ENCODE measurements at places on chromosomes 6 and 20.

GRCh38 chr6:129672881-129673631 is 36.9 kb downstream of the ARHGAP18 start:
- no peak for DNase-seq

GRCh38 chr6:39018103-39018502 is 30.5 kb upstream of the GLP1R start:
- DNase-seq = no peak

DNA sequence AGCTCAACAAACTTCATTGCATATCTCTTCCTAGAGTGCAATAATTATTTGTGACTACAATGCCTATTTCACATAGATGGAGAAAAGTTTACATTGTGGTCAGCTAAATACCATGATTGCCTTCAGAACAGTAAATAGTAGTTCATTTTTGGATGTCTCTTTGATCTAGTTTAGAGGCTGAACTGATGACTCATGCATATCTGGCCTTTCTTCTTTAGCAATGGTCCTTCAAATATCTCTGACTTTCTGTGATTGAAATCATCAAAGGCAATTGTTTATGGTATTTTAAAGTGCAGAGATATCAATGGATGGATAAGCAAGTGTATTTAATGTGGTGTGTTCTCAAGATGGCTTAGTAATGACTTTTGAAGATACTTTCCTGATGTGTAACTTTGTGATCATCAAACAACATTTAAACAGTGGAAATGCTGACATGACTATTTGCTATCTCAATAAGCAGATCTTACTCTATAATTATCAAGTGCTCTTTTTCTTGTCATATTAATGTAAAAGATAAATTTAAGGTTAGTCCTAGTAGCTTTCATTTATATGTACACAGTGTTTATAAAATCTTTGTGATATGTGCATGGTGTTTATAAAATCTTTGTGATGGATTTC is 523.7 kb upstream of the SLC35B3 start:
- no peak for DNase-seq

- no peak for DNase-seq
Measured at GRCh38 chr6:129432738-129433137, 277.2 kb downstream of the ARHGAP18 start.

- no peak for DNase-seq
Measured at GRCh38 chr6:2188397-2188796, 57.0 kb downstream of the GMDS start.

- DNase-seq = no peak
Measured at GRCh38 chr6:26403893-26404292, 1.8 kb downstream of the BTN3A1 start.

Measured in NK-92 treated with Interleukin-12 subunit alpha and Interleukin-12 subunit beta, amount 100 ng/mL, for 24 hours (cell line).